Esophagus mucosa (tissue), 1 donor: ENCODE measurements at places on chromosomes 2 and 18.
A peak's percentile ranks its signal among the peaks of the same experiment; 100 is the strongest.

DNA sequence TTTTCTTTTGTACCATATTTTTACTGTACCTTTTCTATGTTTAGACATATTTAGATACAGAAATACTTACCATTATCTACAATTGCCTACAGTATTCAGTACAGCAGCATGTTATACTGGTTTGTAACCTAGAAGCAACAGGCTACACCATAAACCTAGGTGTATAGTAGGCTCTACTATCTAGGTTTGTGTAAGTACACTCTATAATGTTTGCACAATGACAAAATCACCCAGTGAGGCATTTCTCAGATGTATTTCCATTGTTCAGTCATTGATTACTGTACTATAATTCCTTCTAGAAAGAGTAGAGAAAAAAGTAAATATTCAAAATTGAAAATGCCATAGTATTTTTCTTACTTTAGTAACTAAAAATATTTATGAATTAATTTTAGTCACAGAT lies 490.1 kb upstream of the REG3G start:
- no peak for ATAC-seq

GRCh38 chr2:48952143-48952542 lies 196.6 kb upstream of the LHCGR start:
- no peak for ATAC-seq

DNA sequence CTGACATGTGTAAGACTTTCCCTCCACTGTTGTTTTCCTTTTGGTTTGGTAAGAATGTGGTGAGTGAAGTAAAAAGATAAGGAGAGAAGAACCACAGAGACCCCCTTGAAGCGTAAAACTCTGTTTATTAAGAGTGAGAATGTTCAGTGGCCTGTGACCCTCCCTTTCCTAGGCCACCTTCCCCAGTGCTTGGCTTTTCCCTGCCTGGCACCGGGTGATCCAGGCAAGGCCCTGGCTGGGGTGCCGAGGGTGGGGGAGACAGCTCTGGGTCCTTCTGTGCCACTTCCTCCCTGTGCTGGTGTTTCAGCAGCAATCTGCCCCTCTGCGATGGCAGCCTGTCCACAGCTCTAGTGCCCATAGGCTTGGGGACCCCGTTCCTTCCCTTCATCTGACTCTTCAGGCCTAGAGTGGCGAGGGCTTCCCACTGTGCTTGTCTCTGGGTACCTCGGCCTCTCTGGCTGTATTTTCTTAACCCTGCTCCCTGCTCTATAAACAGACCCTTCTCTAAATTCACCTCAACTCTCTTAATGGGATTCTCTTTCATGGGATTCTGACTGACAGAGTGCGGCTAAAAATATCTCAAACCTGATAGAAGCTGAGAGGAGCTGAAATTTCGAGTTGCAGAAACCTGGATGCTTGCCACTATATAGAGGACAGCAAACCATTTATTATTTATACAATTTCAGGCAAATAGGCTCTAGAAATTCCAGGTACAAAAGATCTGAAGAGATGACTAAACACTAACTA lies 461.0 kb downstream of the DLGAP1 start:
- no peak for ATAC-seq

- no peak for ATAC-seq
Observed at GRCh38 chr2:85112906-85113625, 20.1 kb upstream of the TCF7L1 start.

DNA sequence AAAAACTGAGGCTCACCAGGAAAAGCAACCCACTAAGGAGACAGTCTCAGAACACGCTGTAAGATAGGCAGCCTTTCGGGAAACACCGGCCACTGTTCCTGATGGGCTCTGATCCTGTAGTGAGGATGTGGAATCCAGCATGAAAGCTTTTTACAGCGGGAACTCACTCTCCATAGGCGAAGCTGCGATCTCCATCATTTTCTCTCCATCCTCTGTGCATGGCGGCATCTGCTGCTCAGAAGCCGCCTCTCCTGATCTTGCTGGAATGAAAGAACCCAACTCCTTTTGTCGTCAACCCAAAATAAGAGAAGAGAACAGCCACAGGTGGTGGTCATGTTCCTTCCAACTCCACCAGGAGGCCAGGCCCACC lies 49.9 kb downstream of the TMEM18 start:
- no peak for ATAC-seq

DNA sequence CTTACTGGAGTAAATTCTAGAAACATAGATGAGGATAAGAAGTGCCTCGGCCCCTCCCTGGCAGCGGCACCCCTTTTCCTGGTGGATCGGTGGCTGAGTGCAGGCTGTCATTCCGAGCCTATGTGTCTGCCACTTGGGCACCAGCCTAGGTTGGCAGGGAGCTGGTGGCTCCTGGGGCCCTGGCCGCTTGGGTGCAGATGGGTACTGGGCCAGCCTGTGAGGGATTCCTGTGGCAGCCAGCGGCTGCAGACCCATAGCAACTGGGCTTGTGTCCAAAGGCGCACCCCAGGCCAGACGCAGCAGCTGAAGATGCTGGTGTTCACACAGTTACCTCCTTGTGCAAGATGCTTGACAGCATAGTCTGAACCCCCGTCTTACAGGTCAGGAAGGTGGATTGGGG lies 2.8 kb downstream of the SNORC start:
- ATAC-seq, result no peak

GRCh38 chr2:170165129-170165528 lies 12.8 kb upstream of the MYO3B start:
- no peak for ATAC-seq

- ATAC-seq, result peak; percentile 66
Observed at GRCh38 chr2:219253753-219254589, at the start of gene TUBA4A. Gene TUBA4A, minus strand, starts transcription at chr2:219253918. Its CDS starts 60 bp downstream, at chr2:219253858.

- no peak for ATAC-seq
Observed at GRCh38 chr2:48346124-48346536, 183.8 kb upstream of the STON1 start.

DNA sequence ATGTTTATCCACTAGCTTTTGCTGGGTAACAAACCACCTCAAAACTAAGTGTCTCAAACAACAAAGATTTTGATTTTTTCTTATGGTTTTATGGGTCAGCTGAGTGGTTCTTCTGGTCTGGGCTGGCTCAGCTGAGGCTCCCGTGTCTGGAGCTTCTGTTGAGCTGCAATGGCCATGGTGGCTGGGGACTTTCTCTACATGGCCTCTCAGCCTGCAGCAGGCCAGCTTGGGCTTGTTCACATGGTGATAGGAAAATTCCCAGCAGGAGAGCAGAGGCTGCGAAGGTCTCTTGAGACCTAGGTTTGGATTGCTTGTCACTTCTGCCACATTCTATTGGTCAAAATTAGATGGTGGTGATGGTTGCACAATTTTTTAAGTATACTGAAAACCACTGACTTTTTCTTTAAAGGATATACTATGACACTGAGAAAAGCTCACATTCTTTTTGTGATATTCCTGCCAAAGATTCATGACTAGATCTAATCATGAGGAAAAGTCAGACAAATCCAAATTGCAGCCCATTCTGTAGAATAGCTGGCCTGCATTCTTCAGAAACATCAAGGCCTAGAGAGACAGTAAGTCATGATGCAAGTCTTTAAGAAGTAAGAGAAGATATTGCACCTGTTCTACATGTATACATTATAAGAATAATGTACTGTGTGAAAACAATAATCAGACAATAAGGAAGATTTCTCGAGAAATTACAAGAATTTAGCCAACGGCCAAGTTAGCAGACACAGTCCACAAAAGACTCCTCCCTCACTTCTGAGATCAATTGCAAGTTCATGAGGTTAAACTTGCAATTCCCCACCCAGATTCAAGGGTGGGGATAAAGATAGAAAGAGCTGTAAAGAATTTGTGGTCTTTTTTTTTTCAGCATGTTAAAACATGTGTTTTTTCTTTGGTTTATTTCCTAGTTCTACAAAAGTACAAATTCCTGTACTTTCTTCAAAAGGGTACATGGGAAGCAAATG lies 35.0 kb upstream of the IL1R2 start:
- ATAC-seq, result no peak

DNA sequence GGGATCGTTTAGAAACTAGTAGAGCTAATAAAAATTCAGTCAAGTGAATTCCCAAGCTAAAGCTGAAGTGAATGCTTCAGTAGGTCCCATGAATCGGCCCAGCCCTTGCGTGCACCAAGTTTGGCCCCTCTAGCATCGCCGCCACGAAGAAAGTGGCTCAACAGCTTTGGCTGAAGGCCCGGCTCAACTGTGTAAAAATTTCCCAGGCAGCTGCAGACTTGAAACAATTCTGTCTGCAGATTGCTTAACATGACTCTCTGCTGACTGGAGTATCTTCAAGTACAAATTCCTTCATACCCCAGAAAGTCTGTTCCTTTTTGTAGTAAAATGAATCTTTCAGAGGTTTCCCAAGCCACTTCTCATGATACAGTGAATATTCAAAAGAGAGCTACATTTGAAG lies 32.7 kb downstream of the ALMS1 start:
- no peak for ATAC-seq

- no peak for ATAC-seq
Observed at GRCh38 chr2:128867311-128867710, 548.6 kb upstream of the HS6ST1 start.

GRCh38 chr2:145644820-145645302 lies 1124.9 kb upstream of the ZEB2 start:
- no peak for ATAC-seq

DNA sequence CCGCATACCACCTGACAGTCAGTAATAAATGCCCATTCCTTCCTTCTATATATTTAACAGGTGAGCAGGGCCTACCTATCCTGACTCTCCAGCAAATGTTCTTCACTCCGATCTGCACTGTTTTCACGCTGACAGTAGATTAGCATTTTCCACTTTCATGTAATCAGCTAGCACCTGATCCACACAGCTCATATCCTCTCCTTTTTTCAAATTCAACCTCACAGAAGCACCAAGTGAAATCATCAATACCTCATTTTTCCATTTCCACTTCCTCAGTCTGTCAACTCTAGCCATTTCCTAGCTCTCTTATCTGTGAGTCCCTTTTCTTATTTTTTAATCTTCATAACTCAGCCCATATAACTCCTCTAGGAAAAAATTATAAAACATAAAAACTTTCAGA lies 402.8 kb downstream of the ZEB2 start:
- ATAC-seq, result no peak

GRCh38 chr18:51007790-51008139 lies 22.2 kb upstream of the SMAD4 start:
- no peak for ATAC-seq

DNA sequence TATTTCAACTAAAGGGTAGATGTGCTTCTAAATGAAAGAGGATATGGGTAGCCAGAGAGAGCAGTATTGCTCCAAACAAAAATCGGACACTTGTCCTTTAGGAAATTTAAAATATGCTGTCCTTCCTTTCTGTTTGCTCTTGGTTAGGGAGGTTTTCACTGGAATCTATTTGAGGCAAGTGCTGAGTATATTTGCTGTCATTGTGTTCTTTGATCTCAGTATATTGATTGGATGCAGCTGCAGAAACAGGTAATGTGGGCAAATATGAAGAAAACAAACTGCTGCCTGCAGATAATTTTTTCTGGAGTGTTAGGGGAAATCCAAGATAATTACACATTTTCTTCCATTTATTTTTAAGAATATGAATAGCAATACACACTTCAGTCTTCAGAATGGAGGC lies 410.2 kb downstream of the NCKAP5 start:
- no peak for ATAC-seq

DNA sequence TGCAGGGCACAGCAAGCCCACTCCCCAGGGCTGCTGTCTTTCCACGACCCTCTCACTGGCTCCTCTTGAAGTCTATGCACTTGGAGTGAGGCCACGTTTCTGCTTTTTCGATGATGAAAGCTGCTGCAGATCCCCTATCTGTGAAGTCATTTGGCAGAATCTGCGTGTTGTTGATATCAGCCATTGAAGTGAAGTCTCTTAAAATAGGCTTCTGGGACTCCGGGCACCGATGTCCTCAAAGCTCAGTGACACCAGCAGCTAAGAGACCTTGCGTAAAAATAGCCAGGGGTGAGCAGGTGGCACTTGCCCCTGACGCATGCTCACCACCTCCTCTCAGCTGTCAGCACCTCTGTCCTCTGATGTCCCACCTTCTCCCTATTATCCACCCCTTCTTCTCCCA lies 89.4 kb upstream of the FHL2 start:
- ATAC-seq, result no peak

GRCh38 chr2:85684806-85685205 lies 9.4 kb upstream of the GNLY start:
- no peak for ATAC-seq

DNA sequence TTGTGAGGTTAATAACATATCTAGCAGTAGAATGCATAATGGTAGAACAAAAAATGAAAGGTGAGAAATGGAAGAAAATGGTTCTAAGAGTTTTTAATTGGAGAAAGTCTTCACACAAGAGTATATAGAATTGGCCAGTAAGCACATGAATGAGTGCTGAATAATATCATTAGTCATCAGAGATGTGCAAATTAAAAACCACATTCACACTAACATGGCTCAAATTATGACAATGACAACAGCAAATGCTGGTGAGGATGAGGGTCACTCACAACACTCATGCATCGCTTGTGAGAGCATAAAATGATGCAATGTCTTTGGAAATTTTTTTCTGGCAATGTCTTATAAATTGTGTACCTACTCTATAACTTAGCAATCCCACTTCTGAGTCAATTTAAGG lies 1355.4 kb upstream of the ACVR2A start:
- ATAC-seq, result no peak
